ENCODE measurements at places on chromosomes 3 and 15.

DNA sequence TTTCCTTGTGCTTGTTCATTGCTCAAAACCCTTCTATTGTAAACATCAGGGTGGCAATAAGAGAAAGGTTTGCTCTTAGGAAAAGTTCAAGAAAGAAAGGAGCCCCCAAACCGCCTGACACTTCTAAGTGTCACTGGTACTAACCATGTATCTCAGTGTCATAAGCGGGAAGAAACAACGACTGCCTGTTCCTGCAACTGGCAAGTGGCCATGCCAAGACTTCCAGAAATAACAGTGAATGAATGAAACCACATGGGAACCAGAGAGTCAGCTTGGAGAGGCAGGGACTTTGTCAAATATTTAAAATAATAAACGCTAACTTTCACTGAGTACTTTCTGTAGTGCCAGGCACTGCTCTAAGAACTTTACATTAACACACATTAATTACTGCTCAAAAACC, 1.1 kb downstream of the PLSCR2 start:
- no peak for DNase-seq

DNA sequence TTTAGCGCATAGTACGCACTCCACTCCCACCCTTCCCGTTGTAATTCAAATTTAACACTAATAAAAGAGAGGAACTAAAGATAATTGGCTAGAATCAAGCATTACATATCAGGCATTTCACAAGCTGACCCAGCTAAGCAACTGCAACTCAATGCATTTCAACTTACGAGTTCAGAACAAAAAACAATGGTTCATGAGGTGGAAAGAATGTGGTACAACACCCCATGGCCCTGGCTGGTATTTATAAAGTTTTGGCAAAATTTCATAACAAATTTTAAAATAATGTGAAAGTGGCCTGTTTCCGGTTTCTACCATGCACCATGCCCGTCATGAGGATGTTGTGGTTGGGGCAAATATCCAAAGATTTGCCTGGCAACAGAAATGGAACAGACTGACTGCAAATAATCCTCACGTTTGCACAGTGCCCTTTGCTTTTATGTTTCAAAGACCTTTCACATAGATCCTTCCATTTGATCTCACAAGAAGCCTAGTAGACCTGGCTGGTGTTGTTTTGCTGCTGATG, 455.3 kb upstream of the NR2F2 start:
- DNase-seq: peak; percentile 28

- DNase-seq: no peak
Observed at GRCh38 chr3:53719796-53720195, 126.4 kb downstream of the CHDH start.

DNA sequence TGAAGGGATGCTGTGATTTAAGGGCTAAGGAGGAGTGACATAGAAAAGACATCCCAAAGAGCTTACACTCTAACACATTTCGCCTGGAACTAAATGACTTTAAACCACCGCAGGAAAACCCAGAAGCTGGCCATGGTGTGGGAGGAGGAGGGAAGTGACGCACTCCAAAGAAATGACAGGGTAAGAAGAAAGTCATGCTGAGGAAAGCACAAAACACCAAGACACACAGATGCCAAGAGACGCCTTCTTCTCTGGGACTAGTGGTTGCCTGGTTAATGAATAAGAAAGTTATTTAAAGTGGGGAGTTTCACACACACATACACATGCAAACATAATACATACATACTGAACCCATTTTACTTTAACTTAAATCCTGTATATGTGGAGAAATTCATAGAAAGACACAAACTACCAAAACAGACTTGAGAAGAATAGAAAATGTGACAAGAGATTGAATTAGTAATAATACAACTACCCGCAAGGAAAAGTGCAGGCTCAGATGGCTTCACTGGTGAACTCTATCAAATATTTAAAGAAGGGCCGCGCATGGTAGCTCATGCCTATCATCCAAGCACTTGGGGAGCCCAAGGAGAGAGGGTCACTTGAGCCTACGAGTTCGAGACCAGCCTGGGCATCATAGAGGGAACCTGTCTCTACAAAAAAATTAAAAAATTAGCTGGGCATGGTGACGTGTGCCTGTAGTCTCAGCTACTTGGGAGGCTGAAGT, 125.5 kb downstream of the NSMCE3 start:
- DNase-seq: no peak

DNA sequence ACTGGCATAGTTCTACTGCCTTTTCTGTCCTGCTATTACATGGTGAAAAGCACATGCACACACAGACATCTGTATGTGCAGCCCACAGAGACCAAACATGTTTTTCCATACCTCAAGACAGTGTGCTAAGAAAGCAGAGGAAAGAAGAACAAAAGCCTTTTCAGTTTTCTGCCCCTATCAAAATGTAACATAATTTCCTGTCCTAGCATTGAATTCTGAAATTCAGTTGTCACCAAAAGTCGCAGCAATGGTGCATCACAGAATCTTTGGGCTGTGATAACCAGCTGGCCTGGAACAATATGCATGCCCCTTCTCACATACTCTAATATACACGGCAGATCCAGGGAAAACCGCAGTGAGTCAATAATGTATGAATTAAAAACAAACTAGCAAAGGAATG, 153.8 kb upstream of the RAP2B start:
- DNase-seq: no peak

GRCh38 chr3:42092006-42092405, 849 bp downstream of the TRAK1 start:
- no peak for DNase-seq

Measured in CD4-positive, alpha-beta T cell treated with Interleukin-12 subunit alpha and Interleukin-12 subunit beta, for 1 hour (primary cell).